ENCODE measurements at places on chromosomes 7 and 10.

- DNase-seq = no peak
Measured at GRCh38 chr10:11563936-11564335, 47.5 kb downstream of the USP6NL start.

DNA sequence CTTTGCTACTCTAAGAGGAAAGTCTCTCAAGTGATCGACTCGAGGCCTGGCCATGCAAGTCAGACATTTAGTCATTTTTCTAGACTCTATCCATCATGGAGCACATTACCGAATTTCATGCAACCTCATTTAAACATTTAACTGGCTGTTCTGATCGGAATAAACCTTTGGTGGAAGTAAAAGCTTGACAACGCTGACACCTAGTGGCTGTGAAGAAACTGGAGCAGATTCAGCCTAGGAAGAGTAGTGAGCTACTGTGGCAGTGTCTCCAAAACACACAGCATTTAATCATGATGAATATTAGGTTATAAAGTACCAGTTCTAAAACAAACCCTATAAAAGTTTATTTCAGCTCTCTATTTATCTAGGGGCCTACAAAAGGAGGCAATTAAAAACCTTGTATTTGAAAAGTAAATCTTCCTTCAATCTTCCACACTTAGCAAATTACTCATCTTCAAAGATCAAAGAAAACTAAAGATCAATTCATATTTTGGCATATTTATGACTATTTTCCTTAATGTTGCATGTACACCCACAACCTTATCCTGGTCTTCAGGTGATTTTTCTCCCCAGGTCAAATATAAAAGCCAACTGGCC is 175.0 kb downstream of the CTNNA3 start:
- DNase-seq = no peak

DNA sequence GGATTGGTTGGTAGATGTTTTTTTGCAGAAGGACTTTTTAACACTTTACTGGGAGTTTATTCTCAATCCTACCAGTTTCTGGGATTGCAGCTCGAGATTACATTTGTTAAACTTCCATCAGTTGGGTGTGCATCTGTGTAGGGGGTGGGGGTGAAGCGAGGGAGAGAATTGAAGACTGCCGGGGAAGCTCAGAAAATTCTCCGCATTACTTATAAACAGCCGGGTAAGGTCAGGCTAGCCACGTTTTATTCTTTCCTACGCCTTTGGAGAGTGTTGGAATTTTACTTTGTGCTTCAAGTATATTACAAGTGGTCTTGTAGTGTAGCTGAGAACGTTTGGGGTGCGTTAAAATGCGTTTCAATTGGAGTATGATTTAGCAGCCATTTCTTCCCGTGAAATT is 1.1 kb downstream of the PALS2 start:
- DNase-seq = no peak

DNA sequence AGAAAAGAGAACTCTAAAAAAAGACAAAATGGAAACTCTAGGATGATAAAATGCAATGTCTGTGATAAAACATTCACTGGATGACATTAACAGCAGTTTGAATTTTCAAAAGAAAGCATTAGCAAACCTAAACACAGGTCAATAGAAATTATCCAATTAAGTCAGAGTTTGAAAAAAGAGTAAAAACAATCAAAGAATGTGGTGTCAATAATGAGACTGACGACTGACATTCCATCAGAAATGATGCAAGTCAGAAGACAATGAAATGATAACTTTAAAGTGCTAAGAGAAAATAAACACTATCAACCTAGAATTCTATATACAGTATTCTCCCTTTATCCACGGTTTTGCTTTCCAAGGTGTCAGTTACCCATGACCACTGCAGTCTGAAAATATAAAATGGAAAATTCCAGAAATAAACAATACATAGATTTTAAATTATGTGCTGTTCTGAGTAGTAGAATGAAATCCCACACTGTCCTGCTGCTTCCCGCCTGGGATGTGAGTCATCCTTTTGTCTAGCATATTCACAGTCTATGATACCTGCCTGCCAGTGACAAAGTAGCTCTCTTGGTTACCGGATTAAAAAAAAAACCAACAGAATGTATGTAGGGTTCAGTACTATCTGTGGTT is 38.3 kb upstream of the SFMBT2 start:
- no peak for DNase-seq

DNA sequence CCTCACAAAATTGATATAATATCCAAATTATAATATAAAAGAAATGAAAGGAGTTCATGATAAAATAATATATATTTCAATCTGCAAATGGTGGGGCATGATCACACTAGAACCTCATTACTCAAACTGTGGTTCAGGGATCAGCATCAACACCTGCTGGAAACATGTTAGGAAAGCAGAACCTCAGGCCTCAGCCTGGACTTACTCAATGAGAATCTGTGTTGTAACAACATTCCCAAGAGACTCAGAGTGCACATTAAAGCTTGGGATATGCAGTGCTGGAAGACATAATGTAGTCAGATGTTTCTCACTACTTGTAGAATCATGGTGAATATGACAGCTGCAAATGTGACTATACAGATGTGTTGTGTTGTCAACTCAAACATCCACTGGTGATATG is 81.7 kb upstream of the ITPRID1 start:
- DNase-seq = no peak
